NCI-H226 (cell line): ENCODE measurements at places on chromosomes 7 and 10.
A peak's percentile ranks its signal among the peaks of the same experiment; 100 is the strongest.

DNA sequence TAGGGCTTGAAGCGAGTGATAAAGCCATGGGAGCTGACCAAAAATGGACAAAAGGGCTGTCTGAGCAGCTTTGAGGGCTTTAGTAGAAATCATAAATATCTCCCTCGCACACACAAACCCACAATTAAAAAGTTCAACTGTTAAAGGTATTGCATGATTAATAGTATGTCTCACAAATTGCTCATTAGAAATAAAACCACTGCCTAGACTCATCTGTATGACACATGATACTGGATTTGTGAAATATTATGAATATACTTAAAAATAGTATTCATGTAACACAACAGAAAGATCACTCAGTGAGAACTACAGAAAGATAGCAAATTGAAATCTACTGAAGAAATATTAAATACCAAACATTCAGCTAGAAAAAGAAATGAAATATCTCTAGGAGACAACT lies 11.9 kb upstream of the PTPN12 start:
- DNase-seq, result no peak

DNA sequence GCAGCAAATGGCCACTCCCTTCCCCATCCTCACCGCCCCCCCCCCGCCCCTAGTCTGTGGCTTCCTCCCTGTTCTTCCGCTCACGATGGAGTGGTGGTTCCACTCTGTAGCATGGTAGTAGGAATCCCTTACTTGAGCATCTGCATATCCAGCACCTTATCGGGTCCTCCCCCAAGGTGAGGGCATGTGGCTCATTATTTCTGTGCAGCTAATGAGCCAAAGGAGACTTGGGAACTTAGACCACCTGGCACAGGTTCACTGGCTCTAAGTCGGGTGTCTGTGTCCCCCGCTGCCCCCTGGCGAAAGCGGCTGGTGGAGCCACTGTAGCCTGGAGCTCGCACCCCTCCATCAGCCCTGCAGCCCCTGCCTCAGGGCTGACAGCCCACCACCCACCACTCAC lies 22.8 kb upstream of the GPR26 start:
- DNase-seq, result no peak

GRCh38 chr10:13862546-13863233 lies 275.9 kb downstream of the PRPF18 start:
- DNase-seq, result no peak

DNA sequence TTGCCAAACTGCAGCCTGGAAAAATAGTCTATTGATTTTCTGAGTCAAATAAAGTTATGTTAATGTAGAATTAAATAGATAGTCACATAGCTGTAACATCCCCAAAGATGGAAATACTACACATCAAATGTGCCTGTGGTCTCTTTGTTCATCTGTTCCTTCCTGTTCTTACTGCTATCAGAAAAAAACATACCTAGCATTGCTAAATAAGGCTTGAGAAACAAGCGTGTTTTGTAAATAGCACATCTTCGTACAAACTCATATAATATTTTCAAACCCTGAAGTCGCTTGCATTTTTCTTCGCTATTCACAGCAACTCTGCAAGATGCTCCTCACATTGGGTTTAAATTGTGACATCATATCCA lies 116.1 kb downstream of the KLF6 start:
- no peak for DNase-seq

- DNase-seq, result no peak
These were observed 505.4 kb downstream of the LRMDA start for GRCh38 chr10:75936841-75937240.

DNA sequence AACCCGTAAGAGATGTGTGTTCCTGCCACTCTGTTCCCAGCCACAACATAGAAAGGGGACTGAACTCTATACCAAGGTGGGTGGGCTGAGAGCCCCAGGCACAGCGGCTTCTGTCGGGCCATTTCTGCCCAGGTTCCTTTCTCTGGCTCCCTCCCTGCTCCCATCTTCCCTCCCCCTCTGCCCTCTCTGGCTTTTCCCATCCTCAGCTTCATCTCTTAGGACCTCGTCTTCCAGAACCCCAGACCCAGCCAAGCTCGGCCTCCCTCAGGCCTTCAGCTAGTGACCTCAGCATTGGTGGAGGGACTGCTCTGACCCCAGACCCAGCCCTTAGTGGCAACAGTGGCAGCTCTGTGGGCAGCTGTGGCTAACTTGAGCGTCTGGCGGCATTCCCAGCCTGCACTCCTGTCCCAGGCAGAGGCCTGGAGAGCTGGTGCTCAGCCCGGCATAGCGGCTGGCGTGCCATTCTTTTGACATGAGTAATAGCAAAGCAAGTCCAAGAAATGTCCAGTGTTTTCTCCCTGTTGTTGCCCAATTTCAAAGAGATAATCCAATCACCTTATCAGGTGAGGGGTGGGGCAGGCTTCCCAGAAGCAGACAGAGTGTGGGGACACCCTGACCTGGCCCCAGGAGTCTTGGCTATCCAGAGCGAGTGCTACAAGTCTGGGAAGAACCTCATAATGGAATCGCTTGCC lies 15.9 kb downstream of the PTPRE start:
- peak; percentile 83 for DNase-seq

DNA sequence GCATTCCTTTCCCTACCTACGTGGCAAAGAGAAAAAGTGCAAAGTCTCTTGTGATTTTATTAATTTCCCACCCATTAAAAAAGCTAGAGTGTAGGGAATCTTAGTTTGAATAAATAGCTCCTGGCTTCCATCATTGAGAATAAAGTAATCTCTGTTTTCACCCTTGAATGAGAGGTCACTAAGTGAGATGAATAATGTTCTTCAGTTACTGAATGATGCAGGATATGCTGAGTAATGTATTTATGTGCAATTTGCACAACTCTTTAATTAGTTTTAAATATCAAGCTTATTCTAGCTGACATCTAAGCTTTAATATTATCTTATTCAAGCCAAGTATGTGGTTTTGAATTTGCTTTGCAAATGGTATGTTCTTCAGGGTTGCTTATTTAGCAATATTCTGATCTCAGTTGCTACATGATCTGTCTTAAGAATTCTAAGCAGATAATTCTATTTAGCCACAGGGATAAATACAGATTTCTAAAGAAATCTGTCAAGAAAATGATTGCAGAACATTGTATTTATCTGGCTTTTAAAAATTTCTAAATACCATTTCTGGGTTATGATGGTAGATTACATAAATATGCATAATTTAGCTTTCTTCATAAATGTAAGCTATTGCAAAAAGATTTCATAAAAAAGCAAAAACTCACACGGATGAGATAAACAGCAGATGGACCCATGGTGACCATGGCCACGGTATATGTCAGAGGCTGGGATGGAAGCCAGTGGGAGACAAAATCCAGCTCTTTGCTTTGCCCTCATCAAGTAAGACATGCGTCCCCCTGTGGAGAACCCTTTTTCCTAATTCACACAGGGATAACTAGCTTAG lies 141.0 kb downstream of the MACC1 start:
- no peak for DNase-seq

GRCh38 chr10:34058845-34059614 lies 724.6 kb upstream of the NRP1 start:
- no peak for DNase-seq

DNA sequence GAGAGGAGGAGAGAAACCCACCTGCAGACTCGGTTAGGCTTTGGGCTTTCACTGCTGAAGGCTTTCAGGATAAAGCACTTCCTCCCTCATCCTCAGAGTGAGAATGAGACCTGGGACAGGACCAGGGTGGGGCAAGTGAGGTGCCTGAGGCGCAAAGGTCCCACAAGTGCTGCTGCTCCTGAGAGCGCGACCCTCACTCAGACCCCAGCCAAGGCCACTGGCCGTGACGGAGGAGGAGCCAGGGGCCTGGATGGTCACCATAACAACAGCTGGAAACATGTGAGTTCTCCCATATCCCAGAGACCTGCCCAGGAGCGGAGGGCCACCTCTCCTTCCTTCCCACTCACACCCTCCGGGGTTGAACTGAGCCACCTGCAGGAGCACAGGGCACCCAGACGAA lies 46.9 kb upstream of the MKRN1 start:
- no peak for DNase-seq

GRCh38 chr7:67655168-67655567 lies 658.5 kb downstream of the TYW1 start:
- DNase-seq, result no peak

- no peak for DNase-seq
These were observed 3.8 kb downstream of the POLM start for GRCh38 chr7:44078521-44078920.

DNA sequence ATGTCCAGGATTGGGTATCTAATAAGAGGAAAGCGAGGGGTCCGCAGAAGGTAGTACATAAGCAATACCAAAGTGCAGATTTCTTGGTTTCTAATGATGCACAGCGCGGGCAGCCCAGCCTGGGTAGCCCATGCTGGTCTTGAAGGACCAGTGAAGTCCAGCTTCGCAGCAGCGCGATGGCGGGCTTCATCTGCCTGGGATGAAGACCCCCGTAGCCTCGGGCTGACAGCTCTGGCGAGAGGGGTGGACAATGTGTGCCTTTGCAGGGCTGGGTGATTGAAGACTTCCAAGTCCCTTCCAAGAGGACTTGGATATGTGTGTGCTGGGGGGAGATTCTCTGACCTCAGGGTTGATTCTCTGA lies 2.2 kb downstream of the SORCS3 start:
- DNase-seq, result no peak

DNA sequence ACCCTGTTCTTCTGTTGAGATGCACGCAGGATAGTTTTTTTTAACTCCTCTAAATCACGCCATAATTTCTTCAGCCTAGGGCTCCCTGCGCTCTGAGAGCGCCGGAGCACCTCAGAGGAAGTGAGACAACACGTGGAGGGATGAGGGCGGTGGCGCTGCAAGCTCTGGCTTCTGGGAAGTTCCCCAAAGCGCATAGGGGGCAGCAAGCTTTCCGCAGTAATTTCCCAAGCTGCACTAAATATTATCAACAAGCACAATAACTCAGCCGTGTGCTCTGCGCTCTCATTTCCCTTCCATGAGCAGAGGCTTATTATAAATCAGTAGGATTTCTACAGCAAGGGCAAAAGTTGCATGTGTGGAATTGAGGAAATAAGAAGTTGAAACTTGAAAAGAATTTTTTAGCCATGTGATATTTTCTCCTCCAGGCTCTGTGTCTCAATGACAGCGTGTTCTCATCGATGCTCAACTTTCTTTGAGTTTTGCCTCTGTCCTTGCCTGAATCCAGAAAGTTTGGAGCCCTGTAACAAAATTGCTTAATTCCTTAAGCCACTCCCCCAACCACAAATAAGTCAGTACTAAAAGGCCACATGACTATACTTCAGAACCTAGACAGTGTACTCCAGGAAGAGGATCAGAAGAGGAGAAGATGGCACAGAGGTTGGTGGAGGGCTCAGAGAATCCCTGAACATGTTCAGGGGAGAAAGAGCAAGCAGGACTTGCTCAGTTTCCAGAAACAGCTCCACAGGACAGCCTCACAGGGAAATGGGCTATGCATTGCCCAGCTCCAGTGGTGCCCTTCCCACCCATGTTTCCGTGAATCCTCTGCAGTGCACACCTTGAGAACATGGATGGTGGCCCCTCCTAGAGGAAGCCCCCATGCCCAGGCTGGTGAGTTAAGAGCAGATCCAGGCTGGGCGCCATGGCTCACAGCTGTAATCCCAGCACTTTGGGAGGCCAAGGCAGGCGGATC lies 221.5 kb upstream of the GHITM start:
- DNase-seq, result no peak

DNA sequence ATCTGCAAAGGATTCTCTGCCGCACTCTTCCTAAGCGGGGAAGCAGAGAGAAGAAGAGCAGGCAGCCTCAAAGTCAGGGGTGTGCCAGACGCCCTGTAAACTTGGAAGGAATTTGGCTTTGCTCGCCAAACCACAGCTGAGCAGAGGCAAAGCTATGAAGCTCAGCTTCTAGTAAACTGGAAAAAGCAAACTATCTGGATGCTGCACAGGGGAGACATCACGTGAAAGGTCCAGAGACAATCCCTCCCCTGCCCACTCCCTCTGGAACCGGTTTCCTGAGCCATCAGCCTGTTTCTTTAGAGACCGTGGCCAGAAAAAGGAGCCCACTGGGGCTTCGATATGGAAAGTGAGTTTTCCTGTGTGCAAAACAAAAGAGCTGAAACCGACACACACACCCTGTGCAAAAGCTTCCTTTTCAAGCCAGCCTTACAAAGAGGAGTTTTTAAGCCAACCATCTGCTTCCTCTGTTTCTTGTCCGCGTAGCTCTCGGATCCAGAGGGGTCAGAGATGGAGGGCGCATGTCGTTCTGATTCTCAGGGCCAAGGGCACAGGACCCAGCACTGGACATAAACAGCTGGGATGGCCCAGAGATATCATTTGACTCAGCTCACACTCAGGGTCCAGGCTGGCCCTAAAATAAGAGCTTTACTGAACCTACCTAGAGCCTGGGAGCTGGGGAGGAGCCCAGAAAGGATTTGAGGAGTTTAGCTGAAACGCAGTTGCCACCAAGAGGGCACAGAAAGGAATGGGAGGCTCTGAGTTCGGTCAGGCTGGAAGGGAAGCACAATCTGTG lies 58.2 kb upstream of the DNAAF5 start:
- no peak for DNase-seq

DNA sequence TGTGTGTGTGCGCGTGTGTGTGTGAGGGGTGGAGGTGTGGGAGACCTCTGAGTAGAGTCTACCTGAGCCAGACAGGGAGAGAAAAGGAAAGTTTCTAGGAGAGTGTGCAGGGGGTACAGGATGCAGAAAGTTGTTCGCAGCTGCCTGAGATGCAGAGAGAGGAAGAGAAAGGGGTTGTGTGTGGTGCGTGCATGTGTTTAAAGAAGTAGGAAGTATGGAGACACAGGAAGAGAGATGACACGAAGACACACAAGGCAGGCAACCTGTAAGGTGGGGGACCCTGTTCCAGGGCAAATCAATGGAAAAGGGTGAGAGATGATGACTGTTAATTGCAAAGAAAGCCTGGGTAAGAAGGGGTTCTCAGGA lies 52.2 kb downstream of the C10orf105 start:
- DNase-seq, result no peak

DNA sequence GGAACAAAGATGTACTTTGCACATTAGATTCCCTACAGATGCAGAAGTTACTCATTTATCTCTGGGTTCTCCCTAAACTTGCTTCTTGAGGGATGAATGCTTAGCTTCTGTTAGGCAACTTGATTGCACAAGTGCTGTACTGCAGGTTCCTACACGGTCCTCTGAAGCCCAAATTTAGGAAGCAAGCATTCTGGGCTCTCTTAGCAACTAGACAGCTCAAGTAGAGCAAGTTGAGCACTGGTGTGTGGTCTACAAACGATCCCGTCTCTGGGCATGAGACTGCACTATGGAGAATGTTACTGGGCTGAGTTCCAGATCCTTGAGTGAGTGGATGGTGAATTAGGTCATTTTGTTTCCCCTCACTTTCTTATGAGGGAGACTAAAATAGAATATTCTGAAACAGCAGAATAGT lies 14.3 kb downstream of the SEMA3D start:
- DNase-seq, result peak; percentile 61

GRCh38 chr10:48536916-48537890 lies 67.7 kb downstream of the ARHGAP22 start:
- DNase-seq, result no peak

GRCh38 chr7:104267701-104268368 lies 60.0 kb upstream of the ORC5 start:
- DNase-seq, result no peak
